ENCODE measurements at places on chromosomes 13 and 19. TPM values are rescaled to one million over a fixed set of nuclear protein-coding genes. Genes with fewer than 3 reads are reported as not detected.

The SOX1 gene
- total RNA-seq = not detected

The JAK3 gene
- total RNA-seq = 4.9 TPM

GRCh38 chr13:108477376-108477775 is 152.0 kb upstream of the MYO16 start:
- no peak for DNase-seq

GRCh38 chr19:48965806-48966540 is 864 bp downstream of the FTL start:
- peak; percentile 92 for DNase-seq

DNA sequence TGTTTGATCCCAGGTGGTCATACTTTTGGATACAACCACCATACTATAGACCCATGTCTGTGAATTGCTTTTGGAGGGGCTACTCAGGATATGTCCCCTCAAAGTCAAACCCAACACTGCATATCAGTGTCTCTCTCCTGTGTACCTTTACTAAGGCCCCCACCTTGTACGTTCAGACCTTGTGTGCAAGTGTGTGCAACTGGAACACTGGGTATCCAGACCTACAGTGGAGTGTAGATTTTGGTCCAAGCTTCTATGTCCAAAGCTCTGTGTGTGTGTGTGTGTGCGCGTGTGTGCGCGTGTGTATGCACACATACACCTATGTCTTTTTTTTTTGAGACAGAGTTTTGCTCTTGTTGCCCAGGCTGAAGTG is 18.0 kb downstream of the KLK2 start:
- no peak for DNase-seq
